Lower leg skin (tissue), 4 donors: ENCODE measurements at places on chromosomes 5 and 9. TPM values are rescaled to one million over a fixed set of nuclear protein-coding genes. Genes with fewer than 3 reads are reported as not detected.

GRCh38 chr9:131618071-131618479 lies 72.8 kb downstream of the PRRT1B start:
- DNase-seq: no peak

DNA sequence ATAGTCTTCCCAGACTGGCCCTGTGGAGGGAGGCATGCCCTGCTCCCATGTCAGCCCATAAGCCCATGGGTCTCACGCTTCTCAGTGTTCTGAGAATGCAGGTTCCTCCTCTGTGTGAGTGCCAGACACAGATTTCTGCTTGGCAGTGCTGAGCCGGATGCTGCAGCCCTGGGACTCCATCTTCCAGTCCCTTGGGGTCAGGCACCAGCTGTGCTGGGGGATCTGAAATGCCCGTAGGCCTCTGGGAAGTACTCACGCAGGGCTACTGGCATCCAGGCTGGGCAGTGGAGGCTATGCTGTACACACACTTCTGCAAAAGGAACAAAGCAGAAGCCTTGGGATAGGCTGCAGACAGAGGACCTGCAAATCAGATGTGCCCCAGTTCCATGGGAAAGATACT lies 1944.6 kb downstream of the EFNA5 start:
- no peak for DNase-seq

HMHB1 gene
- total RNA-seq: not detected

DNA sequence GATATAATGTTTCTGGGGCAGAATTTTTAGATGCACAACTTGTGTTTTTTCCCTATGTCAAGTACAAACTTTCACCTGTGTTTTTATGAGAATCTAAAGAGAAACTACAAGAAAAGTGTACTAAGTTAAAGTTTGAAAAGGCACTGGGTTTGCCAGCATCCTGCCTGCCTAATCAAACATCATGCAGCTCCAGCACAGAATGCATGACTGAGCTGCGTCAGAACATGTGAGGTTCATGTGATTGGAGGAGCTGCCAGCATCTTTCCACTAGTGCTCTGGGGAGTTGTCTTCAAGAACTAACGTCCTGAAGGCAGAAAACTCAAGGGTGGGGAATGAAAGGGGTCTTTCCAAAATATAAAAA lies 46.1 kb upstream of the RIC1 start:
- DNase-seq: peak; percentile 72

DNA sequence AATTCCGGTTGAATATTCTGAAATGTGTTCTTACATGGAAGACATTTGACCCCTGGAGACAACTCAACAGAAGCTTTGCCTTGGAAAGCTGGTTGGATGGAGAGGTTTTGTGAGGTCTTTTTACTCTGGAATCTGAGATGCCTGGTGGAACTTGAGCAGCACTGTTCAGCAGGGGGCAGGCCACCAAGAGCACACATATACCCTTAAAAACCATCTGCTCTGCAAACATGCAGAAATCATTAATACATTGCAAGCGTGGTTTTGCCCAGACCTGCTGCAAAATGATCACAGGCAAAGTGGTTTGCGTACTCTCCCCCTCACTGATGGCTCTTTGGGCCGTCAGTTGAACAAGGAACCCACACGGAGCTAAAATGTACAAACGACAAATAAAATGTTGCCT lies 32.8 kb upstream of the DAP start:
- no peak for DNase-seq

GRCh38 chr9:114051281-114051680 lies 26.8 kb downstream of the AMBP start:
- DNase-seq: no peak
